GM23248 (cell line): ENCODE measurements at places on chromosomes 12 and 14.

DNA sequence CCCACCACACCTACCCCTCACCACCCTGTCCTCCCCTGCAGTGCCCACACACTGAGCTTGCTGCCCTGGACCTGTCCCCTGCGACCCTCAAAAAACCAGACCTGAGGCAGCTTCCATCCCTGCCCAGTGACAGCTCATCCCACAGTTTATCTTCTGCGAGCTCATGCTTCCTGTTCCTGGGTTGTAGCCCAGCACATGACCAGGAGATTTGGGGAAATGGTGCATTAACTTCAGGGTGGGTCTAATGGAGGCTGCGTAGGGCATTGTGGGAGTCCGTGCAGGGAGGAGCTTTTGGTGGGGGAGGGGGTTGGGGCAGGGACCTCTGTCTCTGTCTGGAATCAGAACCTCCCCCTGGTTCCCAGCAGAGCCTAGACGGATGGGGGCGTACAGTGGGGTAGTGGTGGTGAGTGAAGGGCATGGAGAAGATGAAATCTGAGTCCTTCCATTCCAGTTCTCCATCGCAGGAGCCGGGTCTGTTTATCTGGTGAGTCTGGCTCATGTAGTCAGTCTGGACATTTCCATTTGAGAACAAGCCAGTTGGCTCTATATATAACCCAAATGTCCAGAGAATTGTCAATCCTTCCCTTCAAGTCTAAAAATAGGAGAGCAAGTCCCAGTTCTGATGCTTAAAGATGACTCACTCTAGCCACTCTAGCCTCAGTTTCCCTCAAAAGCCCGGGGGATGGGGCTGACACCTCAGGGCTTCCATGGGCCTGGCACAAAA, 270.9 kb downstream of the CACNA1C start:
- no peak for DNase-seq

DNA sequence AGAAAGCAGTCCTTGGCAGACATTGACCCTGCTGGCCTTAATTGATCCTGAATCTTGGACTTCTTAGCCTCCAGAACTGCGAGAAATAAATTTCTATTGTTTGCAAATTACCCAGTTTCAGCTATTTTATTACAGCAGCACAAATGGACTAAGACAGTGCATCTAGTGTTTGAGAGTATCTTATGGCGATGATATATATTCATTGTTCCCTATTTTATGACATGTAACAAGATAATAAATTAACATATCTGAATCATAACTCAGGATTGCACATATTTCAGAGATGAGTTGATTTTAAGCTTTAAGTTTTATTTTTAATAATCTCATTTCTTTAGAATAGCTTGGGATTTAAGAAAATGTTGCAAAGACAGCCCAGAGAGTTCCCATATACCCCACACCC, 167.4 kb upstream of the FOXG1 start:
- DNase-seq = no peak

GRCh38 chr12:48512855-48513254, 12.6 kb upstream of the OR8S1 start:
- no peak for DNase-seq

GRCh38 chr12:93638095-93638494, 39.1 kb upstream of the CRADD start:
- peak; percentile 42 for DNase-seq

GRCh38 chr14:31787377-31787776, 226.2 kb downstream of the NUBPL start:
- DNase-seq = peak; percentile 36

GRCh38 chr12:69008520-69008919, 75.5 kb upstream of the CPM start:
- DNase-seq = no peak

DNA sequence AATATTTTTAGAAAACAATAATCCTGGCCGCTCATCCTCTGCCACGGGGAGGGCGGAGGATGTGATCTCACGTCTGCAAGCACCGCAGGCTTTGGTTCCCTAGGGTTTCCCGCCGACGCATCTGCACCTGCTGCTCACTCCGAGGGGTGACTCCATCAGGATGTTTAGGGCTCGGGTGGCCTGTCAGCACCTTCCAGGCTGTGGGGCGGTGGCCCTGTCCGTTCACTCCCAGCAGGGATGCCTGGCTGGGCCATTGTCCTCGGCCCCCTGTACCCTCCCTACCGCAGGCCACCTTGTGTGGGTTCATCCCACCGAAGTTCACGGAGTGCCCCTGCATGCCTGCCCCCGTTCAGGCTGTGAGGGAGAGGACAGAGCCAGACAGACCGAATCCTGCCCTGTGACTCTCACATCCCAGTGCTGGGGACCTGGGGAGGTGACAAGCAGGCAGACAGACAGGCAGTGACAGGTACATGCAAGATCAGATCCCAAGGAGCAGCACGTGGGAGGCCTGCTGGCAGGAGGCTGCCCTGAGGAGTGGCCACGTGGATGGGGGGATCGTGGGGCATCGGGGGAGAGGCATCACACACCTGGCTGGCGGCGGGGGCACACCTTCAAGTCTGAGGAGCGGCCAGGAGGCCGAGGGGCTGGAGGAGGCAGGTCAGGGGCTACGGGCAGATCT, 112.6 kb downstream of the ADGRD1 start:
- no peak for DNase-seq

DNA sequence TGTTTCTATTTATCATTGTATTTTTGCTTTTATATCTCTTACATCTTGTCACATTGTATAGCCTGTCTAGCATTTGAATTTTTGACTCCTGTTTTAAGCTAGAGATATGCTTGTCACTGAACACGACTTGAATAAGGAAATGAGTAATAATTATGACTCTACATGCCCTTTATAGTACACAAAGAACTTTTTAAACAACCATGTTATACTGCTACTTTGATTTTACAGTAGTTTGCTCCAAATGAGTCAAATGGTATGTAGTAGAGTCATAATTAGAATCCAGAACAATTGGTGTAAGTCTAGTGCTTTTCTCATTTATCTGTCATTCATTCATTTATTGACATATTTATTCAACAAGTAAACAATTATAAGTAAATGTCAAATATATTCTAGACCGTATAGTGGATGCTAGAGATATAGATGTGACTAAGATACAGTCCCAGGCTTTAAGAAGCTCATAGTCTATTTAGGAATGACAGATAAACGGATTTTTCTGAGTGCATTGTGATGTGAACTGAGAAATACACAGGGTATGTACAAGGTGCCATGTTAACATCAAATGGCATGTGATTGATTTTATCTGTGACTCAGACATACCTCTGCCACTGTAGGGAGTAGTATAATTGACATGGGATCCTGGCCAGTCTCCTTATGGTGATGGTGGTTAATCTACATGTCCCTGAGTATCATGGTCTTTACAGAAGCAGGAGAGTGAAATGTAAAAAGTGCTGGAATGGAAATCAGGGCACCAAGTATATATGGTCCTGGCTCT, 799.7 kb downstream of the DIO2 start:
- no peak for DNase-seq

DNA sequence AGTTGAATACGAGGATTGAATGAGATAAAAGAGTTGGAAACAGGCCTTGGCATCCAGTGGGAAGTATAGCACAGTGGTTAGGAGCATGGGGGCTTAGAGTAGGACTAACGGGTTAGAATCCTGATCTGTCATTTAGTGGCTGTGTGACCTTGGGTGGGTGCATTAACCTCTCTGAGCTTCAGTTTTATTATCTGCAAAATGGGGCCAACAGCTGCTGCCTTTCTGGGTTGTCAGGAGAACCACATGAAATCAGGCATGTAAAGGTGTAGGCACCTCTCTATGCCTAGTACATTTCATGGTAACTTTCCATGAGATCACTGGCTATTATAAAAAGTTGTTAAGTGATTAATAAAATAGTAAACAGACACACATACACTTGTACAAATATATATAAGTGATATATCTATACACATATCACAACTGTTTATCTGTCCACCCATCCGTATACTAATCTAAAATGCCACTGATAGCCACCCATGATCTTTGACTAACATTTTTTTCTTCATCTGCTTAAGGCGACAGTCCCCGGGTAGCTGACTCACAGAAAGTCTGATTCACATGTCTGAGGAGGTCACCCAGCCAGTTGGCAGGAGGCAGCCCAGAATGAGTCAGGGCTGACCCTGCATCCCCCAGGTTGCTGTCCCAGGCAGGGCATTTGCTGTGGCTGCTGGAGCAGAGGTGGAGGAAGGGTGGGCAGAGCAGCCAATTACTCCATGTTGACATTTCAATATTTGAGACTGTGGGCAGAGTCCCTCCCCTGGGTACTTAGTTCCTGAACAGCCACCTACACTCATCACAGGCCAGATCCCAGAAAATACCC, 125.6 kb upstream of the NOS1 start:
- peak; percentile 79 for DNase-seq

- DNase-seq = no peak
Measured at GRCh38 chr12:90045559-90045958, 336.9 kb upstream of the ATP2B1 start.

DNA sequence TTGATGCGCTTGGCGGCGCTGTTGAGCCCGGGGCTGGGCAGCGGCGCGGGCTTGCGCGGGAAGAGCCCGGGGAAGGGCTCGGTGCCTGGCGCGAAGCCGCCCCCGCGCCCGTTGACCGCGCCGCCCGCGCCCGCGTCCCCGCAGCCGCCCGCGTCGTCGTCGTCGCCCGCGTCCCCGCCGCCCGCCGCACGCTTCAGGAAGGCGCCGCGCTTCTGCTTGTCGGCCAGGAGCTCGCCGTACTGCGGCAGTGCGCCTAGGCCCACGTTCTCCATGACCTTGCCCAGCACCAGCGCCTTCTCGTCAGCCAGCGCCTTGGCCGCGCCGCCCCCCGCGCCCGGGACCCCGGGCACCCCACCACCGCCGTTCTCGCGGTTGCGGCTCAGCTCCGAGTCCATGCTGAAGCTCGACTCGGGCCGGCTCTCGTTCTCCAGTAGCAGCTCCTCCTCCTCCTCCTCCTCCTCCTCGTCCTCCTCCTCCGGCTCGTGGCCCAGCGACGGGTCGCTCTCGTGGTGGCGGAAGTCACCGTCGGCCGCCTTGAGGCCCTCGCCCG, 97.2 kb downstream of the BCL11B start:
- DNase-seq = no peak

- peak; percentile 79 for DNase-seq
Measured at GRCh38 chr12:58420503-58420902, 479.1 kb downstream of the ATP23 start.

DNA sequence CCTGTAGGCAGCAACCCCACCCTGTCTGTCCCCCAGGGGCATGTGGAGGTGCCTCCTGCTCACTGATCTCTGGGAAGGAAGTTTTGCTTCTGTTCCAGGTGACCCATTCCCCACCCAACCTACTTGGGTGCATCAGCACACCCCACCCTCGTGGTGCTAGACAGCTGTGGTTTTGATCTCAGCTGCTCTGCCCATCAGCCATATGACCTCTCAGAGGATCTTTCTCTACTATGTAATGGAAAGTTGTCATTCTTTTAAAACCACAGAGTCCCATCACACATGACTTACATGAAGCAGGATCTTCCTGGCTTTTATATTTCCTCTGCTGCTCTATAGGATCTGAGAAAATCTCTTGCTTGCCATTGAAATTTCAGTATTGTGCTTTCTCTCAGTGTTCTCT, 13.5 kb upstream of the KRT82 start:
- DNase-seq = peak; percentile 45

GRCh38 chr12:46647034-46647433, 178.8 kb downstream of the SLC38A4 start:
- DNase-seq = no peak

DNA sequence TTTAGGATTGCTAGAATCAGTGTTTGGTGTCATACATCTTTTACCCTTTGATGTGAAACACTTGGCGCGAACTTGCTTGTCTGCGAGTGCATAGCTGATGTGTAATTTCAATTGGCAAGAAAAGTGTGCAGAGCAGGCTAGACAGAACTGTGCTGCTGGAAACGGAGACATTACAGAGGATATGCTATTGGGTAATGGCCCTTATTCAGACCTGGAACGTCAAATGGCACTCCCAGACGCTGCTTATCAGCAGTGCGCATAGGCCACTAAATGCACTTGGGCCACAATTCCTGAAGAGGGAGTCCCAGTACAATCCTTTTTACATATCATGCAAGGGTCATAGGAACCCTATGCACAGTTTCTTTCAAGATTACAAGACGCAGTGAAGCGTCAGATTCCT, 15.7 kb upstream of the SLC10A1 start:
- DNase-seq = no peak
